ENCODE measurements at places on chromosomes 6 and 20.

GRCh38 chr20:48096957-48097890 is 311.9 kb upstream of the SULF2 start:
- DNase-seq, result peak; percentile 24

DNA sequence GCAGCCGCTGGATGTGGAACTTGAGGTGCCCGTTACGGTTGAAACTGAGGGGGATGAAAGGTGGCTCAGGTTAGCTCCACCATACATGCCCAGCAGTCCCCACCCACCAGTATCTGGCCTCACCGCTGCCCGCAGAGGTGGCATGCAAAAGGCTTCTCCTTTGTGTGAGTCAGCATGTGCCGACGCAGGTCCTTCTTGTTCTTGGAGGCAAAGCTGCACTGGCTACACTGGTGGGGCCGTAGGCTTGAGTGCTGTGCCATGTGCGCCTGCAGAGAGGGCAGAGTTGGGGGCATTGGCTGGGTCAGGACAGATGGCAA is 15.8 kb downstream of the PCIF1 start:
- no peak for DNase-seq

DNA sequence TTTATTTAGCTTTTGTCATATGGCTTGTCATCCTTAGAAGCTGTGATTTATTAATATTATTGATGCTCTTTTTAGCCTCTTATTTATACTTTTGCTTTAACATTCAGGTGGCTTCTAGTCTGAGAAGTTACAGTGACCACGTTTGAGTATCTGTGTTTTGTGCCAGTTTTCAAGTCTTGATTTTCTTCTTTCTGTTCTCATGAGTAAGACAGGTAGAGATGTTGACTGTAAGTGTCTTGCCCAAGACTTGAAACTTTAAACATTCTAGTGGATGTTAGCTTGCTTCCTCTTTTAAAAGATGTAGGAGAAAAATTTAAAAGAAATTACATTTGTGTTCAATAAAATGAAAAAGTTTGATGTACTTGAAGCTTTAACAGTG is 122.6 kb downstream of the LRRC1 start:
- DNase-seq, result no peak

GRCh38 chr6:100780648-100781047 is 100.5 kb downstream of the ASCC3 start:
- no peak for DNase-seq

DNA sequence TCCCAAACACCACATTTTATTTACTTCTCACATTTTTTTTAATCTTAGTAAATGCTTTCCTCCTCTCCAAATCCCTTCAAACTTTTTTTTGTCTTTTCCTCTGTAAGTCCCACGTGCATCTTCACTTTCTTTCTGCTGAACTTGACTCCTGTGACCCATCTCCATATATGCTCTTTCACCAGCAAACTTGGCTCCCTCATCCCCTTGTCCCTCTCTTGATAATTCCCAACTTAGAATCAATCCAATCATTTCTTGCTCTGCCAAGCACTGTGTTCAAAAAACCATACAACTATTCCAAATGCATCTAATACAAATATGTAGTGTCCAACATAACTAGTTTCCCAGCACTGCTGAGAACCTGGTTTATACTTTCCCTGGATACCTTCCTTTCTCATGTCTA is 519.4 kb downstream of the HDGFL1 start:
- DNase-seq, result no peak

DNA sequence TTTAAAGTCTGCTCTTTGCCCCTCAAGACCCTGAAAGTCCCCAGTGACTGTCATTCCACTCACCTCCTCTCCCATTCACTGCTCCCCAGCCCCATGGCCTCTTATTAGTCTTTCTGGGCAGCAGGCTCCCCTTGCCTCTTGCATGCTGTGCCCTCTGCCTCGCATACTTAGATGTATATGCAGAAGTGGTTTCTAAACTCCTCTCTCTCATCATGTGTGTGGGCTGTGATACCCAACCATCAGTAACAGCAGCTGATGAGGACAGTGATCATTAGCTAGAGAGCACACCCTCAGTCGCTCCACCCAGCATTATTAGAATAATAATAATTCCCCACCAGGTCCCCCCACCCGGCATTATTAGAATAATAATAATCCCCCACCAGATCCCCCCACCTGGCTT is 14.5 kb downstream of the PKIG start:
- DNase-seq, result no peak

DNA sequence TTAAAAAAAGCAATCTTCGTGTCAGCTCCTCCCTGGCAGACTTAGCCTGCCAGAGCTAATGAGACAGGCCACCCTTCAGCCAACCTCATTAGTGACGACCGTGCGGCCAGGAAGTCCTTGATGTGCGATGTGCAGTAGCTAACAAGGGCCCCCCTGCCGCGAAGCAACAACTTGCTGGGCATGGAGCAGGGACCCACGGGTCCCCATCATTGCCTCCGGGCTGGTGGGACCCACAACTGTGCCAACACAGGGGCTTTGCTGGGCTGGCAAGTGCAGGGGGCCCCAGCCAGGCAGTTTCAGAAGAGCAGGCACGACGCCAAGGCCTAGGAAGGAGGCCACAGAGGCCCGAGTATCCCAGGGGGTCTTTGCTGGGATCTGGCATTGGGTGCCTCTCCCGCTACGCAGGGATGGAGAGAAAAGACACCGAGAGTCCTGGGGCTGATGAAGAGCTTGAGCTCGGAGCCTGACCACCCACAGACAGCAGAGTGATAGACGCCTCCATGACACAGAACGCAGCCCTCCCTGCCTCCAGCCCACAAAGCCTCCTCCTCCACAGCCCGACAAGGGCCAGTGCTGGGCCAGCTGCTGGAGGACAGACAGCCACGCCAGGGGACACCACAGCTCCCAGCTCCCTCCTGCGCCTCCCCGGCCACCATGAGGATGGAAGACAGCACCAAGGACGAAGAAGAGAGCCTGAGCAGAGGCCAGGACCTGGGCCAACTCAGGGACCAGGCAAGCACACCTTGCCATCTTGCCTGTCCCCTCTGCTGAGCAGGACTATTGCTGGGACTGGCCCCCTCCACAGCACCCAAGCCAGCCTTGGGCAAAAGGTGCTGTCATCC is 96.6 kb downstream of the YTHDF1 start:
- DNase-seq, result no peak

GRCh38 chr6:7604506-7604905 is 14.5 kb downstream of the SNRNP48 start:
- no peak for DNase-seq

Measured in erythroblast (primary cell).